ENCODE measurements at places on chromosomes 2 and 18. TPM values are rescaled to one million over a fixed set of nuclear protein-coding genes. Genes with fewer than 3 reads are reported as not detected.

- no peak overlapping the region for H3K4me3 ChIP-seq
- DNase-seq = no peak
- H3K27me3 ChIP-seq = no peaks in the 10 kb centered on the region
- no peaks in the 10 kb centered on the region for H3K4me1 ChIP-seq
- H3K27ac ChIP-seq = no peak overlapping the region
- no peaks in the 10 kb centered on the region for H3K36me3 ChIP-seq
Measured at GRCh38 chr2:136727973-136728699, 37.2 kb upstream of the THSD7B start.

The WDR33 gene
- 60.2 TPM for total RNA-seq

- H3K27ac ChIP-seq = no peak overlapping the region
- peak; percentile 52 for DNase-seq
- H3K27me3 ChIP-seq = no peaks in the 10 kb centered on the region
- peak overlapping the region; percentile 63 for H3K4me3 ChIP-seq
Measured at GRCh38 chr2:98730707-98731040, 258 bp downstream of the MGAT4A start.

The HRH4 gene
- total RNA-seq = not detected

The OR6B2 gene
- total RNA-seq = not detected

DNA sequence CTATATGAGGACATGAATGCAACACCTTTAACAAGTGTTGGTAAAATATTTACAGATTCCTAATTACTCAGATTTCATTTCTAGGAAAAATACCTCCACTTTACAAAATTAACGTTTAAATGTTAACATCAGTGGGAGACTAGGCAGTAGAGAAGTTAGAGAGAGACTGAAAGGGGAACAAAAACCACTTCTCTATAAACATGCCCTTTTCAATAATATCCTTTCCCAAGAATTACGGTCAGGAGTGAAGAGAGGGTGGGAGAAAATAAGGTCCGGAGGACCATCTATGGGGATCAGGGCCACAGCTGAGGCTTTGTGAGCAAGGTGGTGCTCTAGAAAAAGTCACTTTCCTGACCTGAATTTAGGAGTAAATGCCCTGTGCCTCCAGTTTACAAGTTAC is 65.3 kb upstream of the WIPF1 start:
- peak overlapping the region; percentile 67 for H3K27ac ChIP-seq
- H3K4me3 ChIP-seq = no peak overlapping the region
- no peaks in the 10 kb centered on the region for H3K27me3 ChIP-seq
- H3K36me3 ChIP-seq = no peaks in the 10 kb centered on the region

DNA sequence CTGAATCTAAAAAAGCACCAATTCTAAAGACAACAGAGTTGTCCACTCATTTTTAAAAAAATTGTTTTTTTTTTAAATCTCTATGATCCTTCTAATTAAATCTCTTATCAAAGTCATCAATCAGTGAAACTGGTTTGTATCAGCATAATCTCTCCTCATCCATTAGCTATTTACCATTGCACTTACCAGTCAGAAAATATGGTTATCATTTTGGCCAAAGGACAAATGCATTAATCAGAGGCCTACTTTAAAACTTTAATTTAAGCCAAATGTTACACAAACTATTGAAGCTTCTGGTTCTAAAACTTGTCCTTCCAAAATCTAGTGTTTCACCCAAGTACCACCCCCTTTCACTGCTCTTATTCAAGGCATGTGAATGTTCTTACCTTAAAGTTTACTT is 3.8 kb downstream of the C18orf32 start:
- H3K4me1 ChIP-seq = peaks cover 17% of the 10 kb centered on the region
- H3K27me3 ChIP-seq = no peaks in the 10 kb centered on the region
- no peak overlapping the region for H3K27ac ChIP-seq

The GEN1 gene
- total RNA-seq = 6.2 TPM

The RAD51AP2 gene
- not detected for total RNA-seq

The PLB1 gene
- 6.8 TPM for total RNA-seq

GRCh38 chr2:105176429-105176828 is 65.1 kb upstream of the GPR45 start:
- H3K27me3 ChIP-seq = no peaks in the 10 kb centered on the region
- no peak for DNase-seq
- H3K4me3 ChIP-seq = no peak overlapping the region
- H3K27ac ChIP-seq = no peak overlapping the region
- H3K36me3 ChIP-seq = no peaks in the 10 kb centered on the region

DNA sequence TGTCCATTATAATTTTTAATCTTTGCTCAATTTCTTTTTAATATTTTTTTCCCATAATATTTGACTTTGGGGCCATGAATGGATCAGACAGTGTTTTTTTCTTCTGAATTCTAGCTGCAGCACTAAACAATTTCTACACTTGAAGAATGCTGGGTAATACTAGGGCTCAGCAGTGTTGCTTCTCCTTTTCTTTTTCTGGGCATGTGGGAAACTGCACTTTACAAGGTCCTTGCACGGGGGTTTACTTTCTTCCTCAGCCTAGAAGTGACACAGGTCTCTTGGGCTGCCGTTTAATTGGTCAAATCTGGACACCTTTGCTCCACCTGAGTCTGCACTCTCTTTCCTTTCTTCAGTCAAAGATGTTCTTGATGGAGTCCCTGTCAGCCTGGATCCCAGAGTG is 135.4 kb upstream of the APCDD1 start:
- no peak overlapping the region for H3K4me3 ChIP-seq
- DNase-seq = no peak
- no peaks in the 10 kb centered on the region for H3K27me3 ChIP-seq
- no peak overlapping the region for H3K27ac ChIP-seq

- DNase-seq = no peak
- peaks cover 5% of the 10 kb centered on the region for H3K27me3 ChIP-seq
- H3K4me1 ChIP-seq = no peaks in the 10 kb centered on the region
- peak overlapping the region; percentile 40 for H3K4me3 ChIP-seq
Measured at GRCh38 chr18:55780586-55781071, 192.6 kb upstream of the TCF4 start.

The BCL11A gene
- 8.7 TPM for total RNA-seq

DNA sequence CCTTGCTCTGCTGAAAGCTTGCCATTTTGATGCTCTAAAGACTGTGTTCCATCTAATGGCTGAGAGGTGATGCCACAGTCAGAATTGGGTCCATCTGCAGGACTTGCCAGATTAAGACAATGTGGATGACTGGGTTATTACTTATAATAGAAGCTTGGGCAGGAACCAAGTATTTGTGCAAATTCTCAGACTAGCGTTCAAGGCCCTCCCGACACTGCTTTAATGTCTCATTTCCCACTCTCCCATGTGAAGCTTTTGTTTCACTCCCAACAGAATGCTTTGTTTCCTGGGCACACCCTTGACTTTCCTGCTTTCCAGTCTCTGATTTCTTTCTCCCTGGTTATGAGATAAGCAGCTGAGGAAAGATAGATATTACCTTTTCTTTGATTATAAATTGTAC is 215.8 kb downstream of the KCNS3 start:
- DNase-seq = no peak
- H3K4me3 ChIP-seq = no peak overlapping the region
- no peaks in the 10 kb centered on the region for H3K27me3 ChIP-seq
- no peaks in the 10 kb centered on the region for H3K4me1 ChIP-seq
- H3K36me3 ChIP-seq = no peaks in the 10 kb centered on the region

GRCh38 chr18:3593381-3593903 is 143.5 kb downstream of the TGIF1 start:
- H3K4me1 ChIP-seq = peaks cover 36% of the 10 kb centered on the region
- no peak for DNase-seq
- H3K27me3 ChIP-seq = no peaks in the 10 kb centered on the region
- H3K27ac ChIP-seq = peak overlapping the region; percentile 96

GRCh38 chr2:122340246-122340645 is 584.8 kb downstream of the TSN start:
- no peak overlapping the region for H3K27ac ChIP-seq
- peak; percentile 25 for DNase-seq
- no peak overlapping the region for H3K4me3 ChIP-seq
- H3K27me3 ChIP-seq = no peaks in the 10 kb centered on the region

DNA sequence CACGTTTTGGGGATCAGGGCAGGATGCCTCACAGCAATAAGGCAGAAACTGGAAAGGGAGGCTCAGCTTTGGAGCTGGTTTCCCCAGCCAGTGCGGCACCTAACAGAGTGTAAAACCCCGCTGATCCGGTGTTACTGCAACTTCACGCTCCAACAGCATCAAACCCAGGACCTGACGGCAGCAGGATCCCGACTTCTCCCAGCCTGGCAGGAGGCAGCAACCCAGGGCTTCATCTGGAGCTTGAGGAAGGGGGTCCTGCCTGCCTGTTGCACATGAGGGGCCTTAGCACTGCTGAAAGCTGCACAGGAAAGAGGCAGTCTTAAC is 209.8 kb downstream of the MGAT5 start:
- no peaks in the 10 kb centered on the region for H3K36me3 ChIP-seq
- no peak for DNase-seq
- H3K4me1 ChIP-seq = no peaks in the 10 kb centered on the region
- no peak overlapping the region for H3K4me3 ChIP-seq
- no peak overlapping the region for H3K27ac ChIP-seq
- no peaks in the 10 kb centered on the region for H3K27me3 ChIP-seq

DNA sequence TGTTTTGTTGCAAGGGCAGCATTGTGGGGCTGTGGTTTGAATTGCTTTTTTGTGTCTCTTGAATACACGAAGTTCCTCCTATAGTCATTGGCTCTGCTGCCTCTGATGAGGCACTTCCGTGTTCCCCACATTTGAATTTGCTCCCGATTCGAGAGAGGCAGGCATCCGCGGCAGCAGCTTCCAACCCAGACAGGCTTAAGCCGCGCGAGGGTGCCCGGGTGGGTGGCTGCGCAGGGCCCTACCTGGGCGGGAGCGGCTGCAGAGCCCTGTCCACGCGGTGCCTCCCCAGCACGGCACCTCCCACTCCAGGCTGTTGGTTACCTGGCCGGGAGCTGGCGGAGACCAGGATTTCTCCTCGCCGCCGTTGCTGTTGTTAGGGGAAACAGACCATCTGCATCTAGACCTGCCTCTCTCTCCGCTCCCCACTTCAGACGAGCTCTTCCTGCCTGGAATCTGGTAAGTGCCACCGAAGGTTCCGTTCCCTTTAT is 151.3 kb downstream of the NEDD4L start:
- DNase-seq = peak; percentile 73
- peak overlapping the region; percentile 59 for H3K4me3 ChIP-seq
- H3K4me1 ChIP-seq = peaks cover 10% of the 10 kb centered on the region
- H3K36me3 ChIP-seq = no peaks in the 10 kb centered on the region
- H3K27ac ChIP-seq = peak overlapping the region; percentile 83

The INHBB gene
- 3.7 TPM for total RNA-seq

GRCh38 chr18:79890674-79891073 is 60.8 kb downstream of the SLC66A2 start:
- DNase-seq = no peak
- H3K27me3 ChIP-seq = no peaks in the 10 kb centered on the region
- no peak overlapping the region for H3K4me3 ChIP-seq
- H3K4me1 ChIP-seq = no peaks in the 10 kb centered on the region
- H3K27ac ChIP-seq = no peak overlapping the region
- no peaks in the 10 kb centered on the region for H3K36me3 ChIP-seq

The IFIH1 gene
- total RNA-seq = 21.6 TPM

- no peaks in the 10 kb centered on the region for H3K4me1 ChIP-seq
- DNase-seq = no peak
- H3K27me3 ChIP-seq = no peaks in the 10 kb centered on the region
Measured at GRCh38 chr18:65769652-65770051, 18.8 kb downstream of the CDH7 start.

- no peaks in the 10 kb centered on the region for H3K4me1 ChIP-seq
- no peaks in the 10 kb centered on the region for H3K27me3 ChIP-seq
- H3K27ac ChIP-seq = no peak overlapping the region
- H3K36me3 ChIP-seq = no peaks in the 10 kb centered on the region
- no peak for DNase-seq
- no peak overlapping the region for H3K4me3 ChIP-seq
Measured at GRCh38 chr2:64217198-64217869, 73.1 kb upstream of the PELI1 start.

DNA sequence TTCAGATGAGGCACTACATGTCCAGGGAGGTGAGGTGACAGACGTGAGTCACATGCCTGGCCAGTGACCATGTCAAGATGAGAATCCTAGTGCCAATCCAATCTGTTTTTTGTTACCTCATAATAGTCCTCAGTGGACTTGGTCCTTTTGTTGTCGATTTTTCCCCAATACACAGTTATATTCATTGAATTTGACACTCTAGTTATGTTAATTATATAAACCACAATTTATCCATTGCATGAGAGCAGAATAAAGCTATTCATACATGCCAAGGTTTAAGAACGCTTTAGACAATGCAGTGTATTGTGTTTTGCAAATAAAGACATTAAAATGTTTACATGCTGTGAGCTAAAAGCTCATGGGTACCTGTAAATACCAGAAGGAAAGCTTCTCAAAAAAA is 21.6 kb upstream of the TMEFF2 start:
- no peaks in the 10 kb centered on the region for H3K4me1 ChIP-seq
- no peaks in the 10 kb centered on the region for H3K27me3 ChIP-seq
- no peak for DNase-seq
- no peaks in the 10 kb centered on the region for H3K36me3 ChIP-seq
- no peak overlapping the region for H3K27ac ChIP-seq

The CD226 gene
- 5.0 TPM for total RNA-seq

DNA sequence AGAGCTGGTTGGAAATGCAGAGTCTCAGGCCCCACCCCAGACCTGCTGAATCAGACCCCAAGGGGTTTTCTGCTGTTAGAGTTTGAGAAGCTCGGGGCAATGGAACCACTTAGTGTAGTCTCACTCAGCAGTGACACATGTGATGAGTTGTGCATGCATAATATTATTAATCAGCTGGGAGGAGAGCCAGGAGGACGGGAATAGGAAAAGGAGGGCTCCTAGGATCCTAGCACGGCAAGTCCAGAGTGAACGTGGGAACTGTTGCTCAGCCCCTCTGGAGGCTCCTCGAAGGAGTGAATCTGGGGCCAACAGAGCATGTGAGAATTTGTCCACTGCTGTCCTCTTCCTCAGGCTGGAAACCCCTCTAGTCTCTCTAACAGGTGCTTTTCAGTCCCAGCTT is 87.1 kb downstream of the HS1BP3 start:
- no peaks in the 10 kb centered on the region for H3K4me1 ChIP-seq
- DNase-seq = no peak
- H3K27ac ChIP-seq = no peak overlapping the region
- H3K4me3 ChIP-seq = no peak overlapping the region
- H3K36me3 ChIP-seq = no peaks in the 10 kb centered on the region

The PCARE gene
- not detected for total RNA-seq

The KCNJ3 gene
- 3.6 TPM for total RNA-seq

GRCh38 chr2:129627437-129627836 is 352.0 kb upstream of the RAB6C start:
- H3K4me3 ChIP-seq = no peak overlapping the region
- H3K4me1 ChIP-seq = no peaks in the 10 kb centered on the region
- H3K36me3 ChIP-seq = no peaks in the 10 kb centered on the region
- no peaks in the 10 kb centered on the region for H3K27me3 ChIP-seq
- DNase-seq = no peak

DNA sequence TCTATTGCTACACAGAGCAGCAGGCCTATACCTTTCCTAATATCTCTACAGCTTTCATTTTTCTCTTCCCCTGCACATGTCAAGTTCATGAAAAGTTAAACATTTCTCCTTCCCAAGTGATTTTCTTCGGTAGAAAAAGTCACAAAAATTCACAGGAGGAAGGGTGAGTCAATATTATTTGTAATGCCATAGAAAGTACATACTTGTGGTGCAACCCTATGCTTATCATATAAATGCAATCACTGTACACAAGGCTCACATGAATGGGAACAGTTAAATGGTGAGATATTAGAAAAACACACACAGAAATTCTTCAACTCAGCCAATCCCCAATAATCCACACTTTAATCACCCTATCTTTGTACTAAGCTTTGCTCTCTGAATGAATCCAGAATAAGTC is 651.6 kb downstream of the LRRTM4 start:
- H3K27ac ChIP-seq = no peak overlapping the region
- no peaks in the 10 kb centered on the region for H3K4me1 ChIP-seq

The POTEI gene
- not detected for total RNA-seq

- no peak overlapping the region for H3K4me3 ChIP-seq
- H3K36me3 ChIP-seq = no peaks in the 10 kb centered on the region
- H3K27me3 ChIP-seq = no peaks in the 10 kb centered on the region
- H3K27ac ChIP-seq = no peak overlapping the region
Measured at GRCh38 chr18:44786688-44787087, 106.0 kb downstream of the SETBP1 start.

All from kidney (tissue), 22 donors.